ENCODE measurements at places on chromosomes 5 and 9.

DNA sequence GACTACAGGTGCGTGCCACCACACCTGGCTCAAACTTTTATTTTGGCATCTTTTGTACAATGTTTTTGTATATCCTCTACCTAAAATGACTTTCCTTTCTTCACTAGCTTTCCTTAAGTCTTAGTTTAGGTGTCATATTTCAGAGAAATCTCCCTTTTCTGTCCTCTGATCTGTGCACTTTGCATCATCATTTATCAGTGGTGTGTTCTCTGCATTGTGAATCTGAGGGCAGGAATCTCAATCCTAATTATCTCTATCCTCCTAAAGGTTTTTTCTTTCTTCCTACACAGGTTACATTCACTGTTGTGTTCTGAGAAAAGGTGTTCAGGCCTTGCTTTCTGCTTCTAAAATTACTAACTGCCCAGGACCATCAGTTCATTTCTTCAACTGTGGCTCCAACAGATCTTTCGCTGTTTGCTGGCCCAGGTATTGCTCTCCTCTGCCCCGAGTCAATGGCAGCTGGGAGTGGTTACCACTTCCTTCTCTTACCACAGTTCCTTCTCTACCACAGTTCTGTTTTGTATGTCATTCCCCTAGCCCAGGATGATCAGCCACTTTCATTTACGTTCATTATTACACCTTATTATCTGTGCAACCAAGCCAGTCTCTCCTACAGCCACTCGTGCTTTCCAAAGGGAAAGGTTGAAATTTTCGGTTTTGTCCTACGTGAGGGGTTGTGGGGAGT, 14.0 kb downstream of the TGFBR1 start:
- DNase-seq: no peak

- DNase-seq: no peak
Observed at GRCh38 chr5:150487199-150488061, 20.5 kb upstream of the NDST1 start.

- no peak for DNase-seq
Observed at GRCh38 chr5:24492229-24492628, 152.5 kb downstream of the CDH10 start.

DNA sequence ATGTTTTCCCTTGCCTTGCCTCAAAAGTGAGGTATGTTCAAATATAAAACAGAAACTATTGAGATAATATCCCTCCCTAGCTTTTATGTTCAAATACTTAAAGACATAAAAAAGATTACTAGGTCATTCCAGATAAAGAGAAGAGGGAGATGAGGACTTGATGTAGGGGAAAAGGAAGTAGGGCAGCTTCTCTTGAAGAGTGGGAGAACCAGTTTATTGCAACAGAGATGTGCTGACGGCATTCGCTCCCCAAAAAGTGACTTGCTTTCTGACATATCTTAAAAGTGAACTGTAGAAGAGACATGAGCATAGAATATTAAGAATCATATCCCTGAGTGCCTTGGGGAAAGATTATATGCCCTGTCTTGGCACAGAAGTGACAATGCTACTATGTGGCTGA, 330.2 kb upstream of the NREP start:
- DNase-seq: no peak

DNA sequence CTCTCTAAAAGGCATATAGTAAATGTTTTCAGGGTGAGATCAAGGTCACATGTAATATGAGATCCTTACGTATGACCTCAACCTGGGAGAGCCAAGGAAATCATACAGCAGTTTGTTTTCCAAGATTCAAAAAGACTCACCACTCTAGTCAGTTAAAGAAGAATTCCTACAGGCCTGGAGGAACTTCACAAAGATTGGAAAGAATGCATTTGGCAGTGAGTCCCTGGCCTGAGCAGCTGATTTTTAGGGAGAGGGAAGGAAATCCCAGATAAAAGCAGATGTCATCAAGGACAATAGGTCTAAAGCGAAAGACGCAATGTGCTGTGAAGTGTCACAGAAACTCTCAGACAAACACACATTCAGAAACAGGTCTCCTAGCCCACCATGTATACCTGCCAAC, 424.0 kb upstream of the ZNF462 start:
- DNase-seq: no peak

DNA sequence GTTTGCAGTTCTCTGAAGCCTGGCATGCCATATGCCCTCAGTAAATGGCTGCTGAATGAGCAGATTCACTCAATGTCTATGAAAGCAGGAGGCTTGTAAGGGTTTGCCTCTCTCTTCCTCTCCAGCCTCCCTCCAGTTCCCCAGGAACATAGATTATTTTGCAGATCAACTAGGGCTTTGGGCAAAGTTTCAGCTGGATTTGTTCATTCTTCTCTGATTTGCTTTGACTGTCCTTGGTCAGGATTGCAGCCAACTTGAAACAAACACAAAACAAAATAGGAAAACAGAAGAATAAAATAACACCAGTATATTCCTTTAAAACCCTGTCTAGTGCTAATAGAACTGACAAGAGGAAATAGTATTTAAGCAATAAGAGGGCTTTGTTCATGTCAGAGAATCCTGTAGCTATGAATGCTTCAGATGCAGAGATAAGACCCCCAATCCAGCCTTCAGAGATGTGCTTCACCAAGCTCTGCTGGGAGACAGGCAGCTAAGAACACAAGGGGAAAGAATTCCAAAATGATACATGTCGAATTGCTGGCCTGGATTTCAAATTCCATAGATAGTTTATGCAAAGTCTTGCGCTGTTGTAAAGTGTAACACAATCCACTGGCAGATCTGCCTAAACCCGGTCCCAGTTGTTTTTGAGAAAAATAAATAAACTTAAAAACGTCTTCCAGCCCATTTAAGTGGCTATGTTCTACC, 174.3 kb downstream of the PAPPA start:
- no peak for DNase-seq

- no peak for DNase-seq
Observed at GRCh38 chr9:123036893-123037545, 3.6 kb downstream of the GPR21 start.
